HepG2 (cell line): ENCODE measurements at places on chromosomes 6 and 20.

GRCh38 chr20:62816884-62817873 lies at the start of gene COL9A3:
Gene COL9A3, plus strand, starts transcription at chr20:62817050. Its CDS starts 15 bp downstream, at chr20:62817065.
- peak; percentile 63 for DNase-seq
- peaks cover 67% of the 10 kb centered on the region for H3K4me1 ChIP-seq
- no peaks in the 10 kb centered on the region for H3K27me3 ChIP-seq
- H3K36me3 ChIP-seq: peaks cover 2% of the 10 kb centered on the region; the same call in 1 of the 2 replicates
- peak within 1 kb of the TSS; percentile 51 for H3K4me3 ChIP-seq
- H3K27ac ChIP-seq: peak within 1 kb of the TSS; percentile 74

- H3K4me1 ChIP-seq: 0 out of 2 replicates have a peak, but pooled peaks cover 5% of the 10 kb centered on the region
- H3K27me3 ChIP-seq: peaks cover 4% of the 10 kb centered on the region; the same call in 1 of the 2 replicates
- H3K36me3 ChIP-seq: no peaks in the 10 kb centered on the region
- H3K27ac ChIP-seq: no peak overlapping the region
Observed at GRCh38 chr6:10882657-10883171, 873 bp upstream of the GCM2 start.

DNA sequence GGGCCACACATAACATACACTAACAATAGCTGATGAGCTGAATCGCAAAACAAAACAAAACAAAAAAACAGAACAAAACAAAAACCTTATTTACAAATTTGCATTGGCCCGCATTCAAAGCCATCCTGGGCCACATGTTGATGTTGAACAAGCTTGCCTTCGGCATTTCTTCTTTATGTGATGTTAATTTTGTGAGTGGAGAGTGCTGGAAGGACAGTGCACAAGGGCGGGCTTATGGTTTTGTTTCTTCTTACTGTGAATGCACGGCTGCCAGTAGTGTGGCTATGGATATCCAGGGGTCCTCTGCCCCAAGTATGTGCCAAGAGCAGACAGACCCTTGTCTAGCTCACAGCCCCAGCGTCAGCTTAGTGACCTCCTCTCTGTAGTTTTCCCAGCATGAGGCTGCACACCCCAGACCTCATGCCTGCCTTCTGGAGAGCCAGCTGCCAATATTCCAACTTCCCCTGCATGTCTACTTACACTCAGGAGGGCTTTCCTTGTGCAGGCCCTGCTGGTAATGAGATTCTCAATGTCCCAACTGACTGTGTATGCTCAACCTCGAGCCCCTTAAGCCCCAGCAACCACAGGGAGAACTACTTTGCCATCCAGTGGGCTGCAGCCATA lies 24.9 kb downstream of the ZNF292 start:
- H3K4me3 ChIP-seq: no peak overlapping the region
- DNase-seq: no peak
- H3K27ac ChIP-seq: no peak overlapping the region
- H3K4me1 ChIP-seq: no peaks in the 10 kb centered on the region
- peaks cover 48% of the 10 kb centered on the region; the same call in 2 of the 3 replicates for H3K36me3 ChIP-seq

GRCh38 chr6:104402572-104402971 lies 457.1 kb downstream of the HACE1 start:
- H3K27me3 ChIP-seq: no peaks in the 10 kb centered on the region
- no peaks in the 10 kb centered on the region for H3K4me1 ChIP-seq
- H3K27ac ChIP-seq: no peak overlapping the region
- H3K4me3 ChIP-seq: no peak overlapping the region
- DNase-seq: no peak

DNA sequence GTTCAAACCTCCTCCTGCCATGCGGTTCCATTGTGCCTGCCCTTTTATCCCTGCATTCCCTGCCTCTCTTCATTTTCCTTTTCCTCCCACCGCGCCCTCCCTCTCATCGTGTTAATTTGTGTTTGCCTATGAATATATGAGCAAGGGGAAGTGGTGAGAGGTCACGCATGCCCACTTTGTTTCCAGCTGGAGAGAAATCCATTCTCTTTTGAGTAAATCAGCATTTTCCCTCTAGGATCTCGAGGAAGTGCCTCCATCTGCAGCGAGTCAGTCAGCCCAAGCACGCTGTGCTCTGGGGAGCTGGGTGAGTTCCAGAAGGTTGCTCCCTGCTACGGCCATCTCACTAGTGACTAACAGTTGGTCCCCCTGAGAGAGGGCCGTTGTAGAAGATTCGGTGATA lies 42.9 kb downstream of the CDH26 start:
- no peaks in the 10 kb centered on the region; the same call in 1 of the 2 replicates for H3K27me3 ChIP-seq
- DNase-seq: no peak
- no peaks in the 10 kb centered on the region for H3K4me1 ChIP-seq
- no peaks in the 10 kb centered on the region for H3K36me3 ChIP-seq
- H3K4me3 ChIP-seq: no peak overlapping the region
- no peak overlapping the region for H3K27ac ChIP-seq

GRCh38 chr6:20732896-20733295 lies 198.6 kb downstream of the CDKAL1 start:
- H3K4me1 ChIP-seq: no peaks in the 10 kb centered on the region
- no peak for DNase-seq
- H3K36me3 ChIP-seq: no peaks in the 10 kb centered on the region
- H3K27me3 ChIP-seq: no peaks in the 10 kb centered on the region
- H3K27ac ChIP-seq: no peak overlapping the region

DNA sequence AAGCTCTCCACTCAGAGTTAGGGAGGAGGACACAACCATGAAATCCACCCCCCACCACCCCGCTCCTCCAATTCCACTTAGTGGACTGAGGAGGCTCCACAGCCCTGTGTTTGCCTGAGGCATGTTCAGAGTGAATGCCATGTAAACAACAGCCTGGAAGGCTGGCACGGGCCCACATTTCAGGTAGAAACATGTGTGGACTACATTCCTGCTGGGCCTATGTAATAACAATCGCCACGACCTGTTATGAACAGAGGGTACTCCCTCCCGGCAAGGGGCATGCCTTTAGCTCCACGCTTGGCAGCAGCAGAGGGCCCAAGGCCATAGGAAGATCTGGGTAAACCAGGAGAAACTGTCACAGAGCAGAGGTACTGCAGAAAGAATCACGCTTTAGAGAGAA lies 65.5 kb downstream of the ISM1 start:
- H3K4me3 ChIP-seq: no peak overlapping the region
- H3K27ac ChIP-seq: no peak overlapping the region
- H3K36me3 ChIP-seq: no peaks in the 10 kb centered on the region

GRCh38 chr6:13488015-13488895 lies 855 bp upstream of the GFOD1 start:
- H3K4me3 ChIP-seq: peak overlapping the region; percentile 68
- no peaks in the 10 kb centered on the region for H3K36me3 ChIP-seq
- peaks cover 44% of the 10 kb centered on the region for H3K4me1 ChIP-seq
- DNase-seq: no peak
- no peaks in the 10 kb centered on the region for H3K27me3 ChIP-seq

DNA sequence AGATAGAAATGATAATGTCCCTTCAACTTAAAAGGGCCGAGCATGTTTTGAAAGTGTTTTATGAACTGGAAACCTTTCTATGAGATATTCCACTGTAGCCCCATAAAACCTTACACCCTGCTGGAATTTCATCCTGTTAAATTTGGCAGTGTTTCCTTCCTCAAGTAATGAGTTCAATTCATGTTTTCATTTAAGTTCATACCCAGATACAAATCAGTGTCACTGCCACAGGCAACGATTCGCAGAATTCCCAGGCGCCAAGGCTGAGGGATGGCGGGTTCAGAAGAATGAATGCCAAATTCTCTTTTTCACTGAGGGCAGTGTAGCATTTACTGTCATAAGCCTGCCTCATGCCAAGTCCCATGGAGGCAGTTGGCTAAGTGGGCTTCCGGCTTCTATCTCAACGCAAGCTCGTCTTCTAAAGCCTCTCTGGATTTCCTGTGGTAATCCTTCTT lies 511.8 kb upstream of the ID4 start:
- DNase-seq: no peak
- H3K4me1 ChIP-seq: no peaks in the 10 kb centered on the region
- H3K4me3 ChIP-seq: no peak overlapping the region
- no peak overlapping the region for H3K27ac ChIP-seq
- no peaks in the 10 kb centered on the region for H3K27me3 ChIP-seq
- no peaks in the 10 kb centered on the region for H3K36me3 ChIP-seq

DNA sequence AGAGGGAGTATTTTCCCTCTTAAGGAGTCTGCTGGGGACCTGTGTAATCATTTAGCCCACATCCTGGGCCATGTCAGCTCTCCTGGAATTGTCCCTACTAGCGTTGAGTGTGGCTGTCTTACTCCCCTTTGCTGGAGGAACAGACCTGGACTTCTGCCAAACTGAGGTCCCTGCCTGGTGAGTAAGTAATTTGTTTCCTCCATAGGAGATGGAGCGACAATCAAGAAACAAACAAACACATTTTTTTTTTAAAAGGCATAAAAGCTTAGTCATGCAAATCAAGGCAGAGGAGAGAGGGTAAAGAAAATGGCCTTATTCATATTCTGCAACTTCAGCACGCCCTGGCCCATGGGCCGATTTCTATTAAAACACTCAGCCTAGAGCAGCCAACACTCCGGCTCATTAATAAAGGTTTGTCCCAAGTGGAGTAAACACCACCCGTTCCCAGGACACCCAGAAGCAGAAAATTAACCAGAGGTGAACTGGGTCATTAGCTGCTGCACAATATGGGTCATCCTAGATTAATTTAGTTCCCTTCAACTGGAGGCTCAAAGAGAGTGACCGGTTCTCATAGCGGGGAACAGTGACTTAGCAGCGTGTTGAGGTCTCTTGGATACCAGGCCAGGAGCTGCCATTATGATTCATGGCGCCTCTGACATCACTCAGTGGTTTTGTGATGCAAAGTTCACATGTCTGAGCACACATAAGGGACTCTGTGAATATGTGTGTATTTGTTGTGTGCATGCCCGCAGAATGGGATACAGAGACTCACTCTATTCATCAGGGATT lies 165.0 kb upstream of the SULF2 start:
- no peak overlapping the region for H3K4me3 ChIP-seq
- no peak overlapping the region for H3K27ac ChIP-seq
- H3K4me1 ChIP-seq: no peaks in the 10 kb centered on the region
- peaks cover 2% of the 10 kb centered on the region; the same call in 1 of the 2 replicates for H3K27me3 ChIP-seq
- H3K36me3 ChIP-seq: no peaks in the 10 kb centered on the region

DNA sequence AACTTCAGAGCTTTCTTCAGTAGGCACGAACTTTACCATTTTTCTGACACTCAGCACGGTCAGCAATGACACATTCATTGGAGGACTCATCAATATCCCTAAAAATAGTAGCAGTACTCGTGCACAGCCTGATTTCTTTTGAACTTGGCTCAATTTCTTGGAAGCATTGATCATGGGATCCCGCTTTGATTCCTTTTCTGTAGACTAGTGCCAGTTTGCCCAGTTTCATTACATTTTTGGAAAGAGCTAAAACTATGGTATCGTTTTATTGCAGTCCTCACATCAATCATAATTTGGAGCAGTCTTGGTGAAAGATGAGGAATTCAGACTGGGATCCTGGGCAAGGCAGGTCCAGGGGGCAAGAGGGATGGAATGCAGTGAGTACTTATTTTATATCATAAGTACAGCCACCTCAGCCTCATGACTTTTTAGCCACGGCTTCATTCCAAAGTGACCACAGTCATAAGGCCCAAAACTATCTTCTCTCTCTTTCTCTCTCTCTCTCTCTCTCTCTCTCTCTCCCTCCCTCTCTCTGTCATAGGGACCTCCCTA lies 170.9 kb upstream of the AKAP12 start:
- peak overlapping the region; percentile 83 for H3K27ac ChIP-seq
- peaks cover 58% of the 10 kb centered on the region for H3K4me1 ChIP-seq
- H3K4me3 ChIP-seq: no peak overlapping the region

DNA sequence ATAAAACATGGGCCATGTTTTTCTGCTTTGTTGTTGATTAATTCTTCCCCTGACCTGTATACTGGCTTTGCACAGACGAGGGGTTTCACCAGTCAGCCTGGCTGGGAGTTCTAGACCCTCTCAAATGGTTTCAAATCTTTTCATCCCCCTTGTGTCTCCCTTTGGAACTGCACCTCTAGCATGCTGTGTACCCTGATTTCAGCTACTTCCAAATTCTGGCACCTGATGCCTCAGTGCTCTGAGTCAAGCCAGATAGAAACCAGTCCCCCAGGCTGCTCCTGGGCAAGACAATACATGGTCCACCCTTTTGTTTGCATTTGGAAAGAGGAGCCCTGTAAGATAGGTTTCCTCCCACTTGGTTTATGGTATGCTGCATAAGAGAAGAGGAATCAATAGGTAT lies 290.2 kb downstream of the BTBD3 start:
- no peak overlapping the region for H3K27ac ChIP-seq
- DNase-seq: peak; percentile 44
- H3K4me1 ChIP-seq: no peaks in the 10 kb centered on the region
- no peaks in the 10 kb centered on the region for H3K27me3 ChIP-seq
- no peak overlapping the region for H3K4me3 ChIP-seq

GRCh38 chr6:158631678-158632537 lies 12.6 kb downstream of the DYNLT1 start:
- H3K27ac ChIP-seq: peak overlapping the region; percentile 34
- peaks cover 78% of the 10 kb centered on the region for H3K36me3 ChIP-seq
- H3K4me3 ChIP-seq: no peak overlapping the region
- DNase-seq: no peak
- no peaks in the 10 kb centered on the region for H3K27me3 ChIP-seq
- peaks cover 55% of the 10 kb centered on the region for H3K4me1 ChIP-seq

- H3K4me3 ChIP-seq: no peak overlapping the region
- no peak for DNase-seq
Observed at GRCh38 chr6:25124216-25124715, 154.9 kb upstream of the CARMIL1 start.

DNA sequence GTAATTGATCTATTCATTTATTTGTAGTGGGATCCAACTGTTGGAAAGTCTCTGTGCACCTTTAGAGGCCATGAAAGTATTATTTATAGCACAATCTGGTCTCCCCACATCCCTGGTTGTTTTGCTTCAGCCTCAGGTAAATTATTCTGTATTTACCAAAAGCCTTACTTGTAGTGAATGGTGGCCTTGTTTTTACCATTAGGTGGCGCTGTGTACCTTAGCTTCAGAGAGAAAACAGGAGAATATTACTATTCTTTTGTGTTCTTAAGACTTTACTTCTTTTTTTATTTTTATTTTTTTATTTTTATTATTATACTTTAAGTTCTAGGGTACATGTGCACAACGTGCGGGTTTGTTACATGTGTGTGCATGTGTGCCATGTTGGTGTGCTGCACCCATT lies 23.7 kb downstream of the PEX7 start:
- no peak overlapping the region for H3K27ac ChIP-seq
- H3K36me3 ChIP-seq: no peaks in the 10 kb centered on the region
- H3K4me1 ChIP-seq: no peaks in the 10 kb centered on the region
- H3K4me3 ChIP-seq: no peak overlapping the region
- no peaks in the 10 kb centered on the region for H3K27me3 ChIP-seq

- H3K36me3 ChIP-seq: no peaks in the 10 kb centered on the region
- DNase-seq: no peak
- H3K4me3 ChIP-seq: no peak overlapping the region
- peaks cover 14% of the 10 kb centered on the region; the same call in 2 of the 3 replicates for H3K27me3 ChIP-seq
Observed at GRCh38 chr6:44179648-44180047, 21.0 kb downstream of the CAPN11 start.
